Vein endothelial cell (primary cell): ENCODE measurements at places on chromosomes 2 and 18. TPM values are rescaled to one million over a fixed set of nuclear protein-coding genes. Genes with fewer than 3 reads are reported as not detected.

The SF3B6 gene
- total RNA-seq, result 112 and 115 TPM in 2 replicates

The POTEI gene
- 0.33 and 0.48 TPM in 2 replicates for total RNA-seq

The ADGRF3 gene
- under 0.01 and 0.38 TPM in 2 replicates for total RNA-seq

The AAMP gene
- 84.7 and 87.2 TPM in 2 replicates for total RNA-seq

The G6PC2 gene
- total RNA-seq, result not detected in 2 replicates

The MYO5B gene
- total RNA-seq, result 0.65 and 0.96 TPM in 2 replicates

The DRC1 gene
- total RNA-seq, result 0.29 and 0.33 TPM in 2 replicates

The GALNT13 gene
- 2.0 and 2.3 TPM in 2 replicates for total RNA-seq

The NEURL3 gene
- 0.33 TPM in 1 of 2 replicates, not detected in the other for total RNA-seq

The ALPI gene
- total RNA-seq, result not detected in 2 replicates

The GCG gene
- not detected in 2 replicates for total RNA-seq

The C1QL2 gene
- not detected in 2 replicates for total RNA-seq

The LIMS4 gene
- total RNA-seq, result 65.4 and 111 TPM in 2 replicates

The CLEC4F gene
- total RNA-seq, result not detected in 2 replicates

The PUS10 gene
- total RNA-seq, result 7.8 and 12.5 TPM in 2 replicates

The TRIB2 gene
- total RNA-seq, result 32.2 and 64.7 TPM in 2 replicates
